Fibroblast of skin of abdomen (primary cell): ENCODE measurements at places on chromosomes 3 and 15.

DNA sequence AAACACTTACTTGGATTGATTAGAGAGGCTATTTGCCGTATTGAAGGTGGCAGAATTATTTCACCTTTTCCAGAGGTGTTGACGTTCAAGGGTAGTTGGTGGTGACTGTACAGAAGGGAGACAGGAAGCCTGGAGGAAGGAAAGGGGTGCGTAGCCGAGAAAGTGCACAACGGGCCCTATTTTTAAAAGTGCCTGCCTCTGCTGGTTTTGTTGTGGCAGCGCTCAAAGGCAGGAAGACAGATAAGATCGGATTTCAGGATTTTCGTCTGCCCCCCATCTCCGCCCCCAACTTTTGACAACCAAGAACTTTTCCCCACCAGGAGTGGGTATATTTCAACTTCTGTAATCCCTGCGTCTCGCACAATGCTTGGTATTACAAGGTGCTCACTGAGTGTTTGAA lies 38.5 kb downstream of the SMAD3 start:
- no peak for DNase-seq

DNA sequence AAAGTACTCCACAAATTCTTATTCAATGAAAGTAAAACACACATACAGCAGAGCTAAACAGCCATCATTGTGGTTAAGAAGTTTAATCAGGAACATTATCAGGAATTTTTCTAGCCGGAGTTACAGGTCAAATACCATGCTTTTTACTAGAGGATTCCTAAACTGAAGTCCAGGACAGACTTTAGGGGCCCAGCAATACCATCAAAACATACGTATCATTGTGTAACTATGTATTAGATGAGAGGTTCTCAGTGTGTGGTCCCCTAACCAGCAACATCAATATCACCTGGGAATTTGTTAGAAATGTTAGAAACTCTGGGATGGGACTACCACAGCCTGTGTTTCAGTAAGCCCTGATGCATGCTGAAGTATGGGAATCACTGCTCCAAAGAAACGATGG lies 404.2 kb upstream of the IL12A start:
- DNase-seq = peak; percentile 36

GRCh38 chr3:194941360-194941955 lies 255.8 kb downstream of the FAM43A start:
- DNase-seq = no peak

GRCh38 chr3:43255662-43256061 lies 30.7 kb upstream of the SNRK start:
- no peak for DNase-seq

DNA sequence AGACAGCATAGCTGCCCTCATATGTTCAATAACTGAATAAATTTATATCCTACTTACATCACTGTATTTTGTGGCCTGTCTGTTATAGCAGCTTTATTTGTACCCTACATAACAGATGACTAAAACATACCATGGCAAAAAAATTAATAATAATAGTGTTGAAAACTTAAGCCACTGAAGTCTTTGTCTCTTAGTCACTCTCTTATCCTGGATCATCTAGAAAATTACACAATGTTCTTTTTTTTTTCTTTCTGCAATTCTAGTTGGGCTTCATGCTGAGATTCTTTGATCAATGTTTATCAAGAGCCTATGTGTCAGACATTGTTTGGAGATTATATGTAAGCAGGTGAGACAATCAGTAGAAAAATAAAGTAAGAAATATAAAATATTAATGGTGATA lies 519.3 kb upstream of the ARPP21 start:
- DNase-seq = peak; percentile 0

DNA sequence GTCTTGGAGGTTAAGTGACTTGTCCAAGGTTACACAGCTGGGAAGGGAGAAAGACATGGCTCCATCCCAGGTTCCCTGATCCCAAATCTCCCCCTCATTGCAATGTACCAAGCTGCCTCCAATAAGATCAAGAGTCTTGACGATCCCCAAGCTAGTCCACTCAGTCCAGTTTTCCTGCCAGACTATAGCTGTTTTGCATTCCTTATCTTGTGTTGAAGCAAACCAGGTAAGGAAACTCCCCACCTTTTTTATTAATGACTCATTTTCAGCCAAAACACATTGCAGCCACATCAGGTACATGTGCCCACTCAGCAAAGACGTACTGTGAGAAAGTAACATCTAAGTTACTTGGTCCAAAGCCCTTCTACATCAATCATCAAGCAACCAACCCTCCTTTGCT lies 41.9 kb downstream of the LIPC start:
- DNase-seq = peak; percentile 78
